ENCODE measurements at places on chromosomes 12 and 14. TPM values are rescaled to one million over a fixed set of nuclear protein-coding genes. Genes with fewer than 3 reads are reported as not detected.

DNA sequence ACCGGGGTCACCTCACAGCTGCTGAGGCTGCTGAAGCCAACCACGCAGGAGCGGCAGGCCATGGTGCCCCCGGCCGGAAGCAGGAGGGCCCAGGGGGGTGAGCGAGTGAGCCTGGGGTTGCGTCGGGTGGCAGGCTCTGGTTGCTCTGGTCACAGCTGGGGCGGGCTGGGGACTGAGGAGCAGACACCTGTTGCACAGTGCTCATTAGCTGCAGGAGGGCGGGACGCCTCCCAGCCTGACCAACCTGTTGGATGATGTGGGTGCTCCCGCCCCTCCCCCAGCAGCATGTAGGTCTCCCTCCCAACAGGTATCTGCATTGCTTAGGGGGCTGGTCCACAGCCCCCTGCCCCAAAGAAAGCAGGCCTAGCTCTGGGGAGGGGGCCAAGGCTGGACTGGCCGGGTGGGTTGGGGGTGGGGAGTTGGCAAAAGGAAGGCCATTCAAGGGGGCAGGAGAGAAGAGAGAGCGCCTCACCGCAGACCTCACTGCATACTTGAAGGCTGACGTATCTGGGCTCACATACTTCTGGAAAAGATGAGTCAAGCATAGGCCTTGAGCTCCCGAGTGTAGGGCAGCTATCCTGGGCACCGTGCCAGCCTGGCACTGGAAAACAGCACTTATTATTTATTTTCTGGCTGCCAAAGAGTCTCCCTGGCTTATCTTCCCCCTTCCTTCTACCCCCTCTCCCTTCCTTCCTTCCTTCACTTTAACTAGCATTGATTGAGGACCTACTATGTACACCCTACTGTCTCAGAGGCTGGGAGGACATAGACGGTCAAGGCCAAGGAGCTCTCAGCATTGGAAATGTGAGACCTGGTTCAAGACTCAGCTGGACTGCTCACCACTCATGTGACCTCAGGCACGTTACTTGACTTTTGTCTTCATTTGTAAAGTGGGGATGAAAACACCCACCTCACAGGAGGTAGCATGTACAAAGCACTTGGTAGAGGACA is at the start of gene KRT80:
Gene KRT80 (minus strand): TSS at position 174 of the 951 bp plus-strand sequence. CDS start 112 bp downstream, at position 62.
- DNase-seq: peak; percentile 81

Gene TNS2
- 109 TPM for total RNA-seq

DNA sequence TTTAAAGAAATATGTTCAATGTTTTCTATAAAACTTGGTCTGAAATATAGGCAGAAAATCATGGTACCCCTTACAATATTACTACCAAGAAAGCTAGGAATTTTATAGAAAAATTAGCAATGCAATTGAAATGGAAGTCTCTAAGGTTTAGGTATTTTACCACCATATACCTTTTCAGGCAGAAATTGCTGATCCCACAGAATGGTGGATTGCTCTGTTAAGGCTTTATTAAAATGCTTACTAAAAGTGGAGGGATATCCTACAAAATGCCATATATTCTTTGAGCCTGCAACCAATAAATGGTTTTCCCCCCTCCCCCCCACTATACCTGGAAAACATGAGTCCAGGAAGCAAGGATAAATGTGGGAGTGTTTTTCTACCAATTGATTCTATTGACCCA is 718.1 kb upstream of the NOVA1 start:
- DNase-seq: no peak

DNA sequence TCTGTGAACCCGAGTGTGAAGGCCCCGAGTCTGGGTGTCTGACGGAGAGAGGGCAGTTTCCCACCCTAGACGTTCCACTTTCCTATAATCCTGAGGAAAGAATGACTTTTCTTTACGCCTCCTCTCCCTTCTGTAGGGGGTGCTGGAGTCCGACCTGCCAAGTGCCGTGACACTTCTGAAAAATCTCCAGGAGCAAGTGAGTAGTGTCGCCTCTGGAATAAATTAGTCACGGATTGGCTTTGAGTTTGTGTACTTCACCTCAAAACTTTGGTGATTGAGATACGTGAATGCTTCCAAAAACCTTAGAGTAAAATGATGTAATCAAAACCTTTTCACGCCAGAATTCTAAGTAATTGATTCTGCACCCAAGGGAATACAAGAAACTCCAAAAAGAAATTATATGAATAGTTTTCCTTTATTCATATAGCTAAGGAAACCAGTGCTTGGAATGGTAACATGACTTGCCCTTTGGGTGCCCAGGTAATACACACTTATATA is 452 bp downstream of the NGDN start:
- DNase-seq: no peak

- no peak for DNase-seq
These were observed 51.0 kb upstream of the SOCS2 start for GRCh38 chr12:93521225-93522080.

Gene SLC25A47
- not detected for total RNA-seq

DNA sequence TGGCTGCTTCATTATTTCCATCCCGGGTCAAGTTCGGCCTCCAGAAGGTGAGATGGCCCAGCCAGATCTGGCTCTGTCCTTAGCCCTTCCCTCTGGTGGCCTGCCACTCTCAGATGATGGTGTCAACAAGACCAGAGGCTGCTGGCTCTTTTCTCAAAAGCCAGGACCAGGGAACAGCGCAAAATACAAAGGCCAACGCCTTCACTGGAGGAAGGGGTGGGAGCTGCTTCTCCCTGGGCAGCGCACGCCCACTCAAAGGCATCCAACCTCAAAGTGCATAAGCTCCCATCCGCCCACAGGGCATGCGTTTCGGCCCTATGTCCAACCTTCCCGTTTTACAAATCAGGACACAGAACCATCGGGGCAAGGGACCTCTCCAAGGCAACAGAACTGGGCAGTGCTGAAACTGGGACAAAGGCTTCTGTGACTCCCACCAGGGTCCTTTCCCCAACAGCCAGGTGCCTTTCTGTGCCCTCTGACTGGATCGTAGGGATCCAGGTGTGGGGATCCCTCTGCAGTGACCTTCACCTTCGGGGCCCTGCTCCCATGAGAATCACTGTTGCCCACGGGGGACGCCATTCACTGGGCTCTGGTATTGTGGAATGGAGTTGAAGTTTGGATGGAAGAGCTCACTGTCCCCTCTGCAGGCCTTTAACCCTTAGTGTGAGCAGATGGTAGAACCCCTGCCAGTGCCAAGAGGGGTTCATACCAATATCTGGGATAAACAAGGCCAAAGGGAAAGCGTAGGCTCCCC is 76.8 kb downstream of the NINJ2 start:
- DNase-seq: no peak

GRCh38 chr12:80353254-80353653 is 90.8 kb upstream of the PTPRQ start:
- no peak for DNase-seq

Gene KLRC1
- not detected for total RNA-seq

DNA sequence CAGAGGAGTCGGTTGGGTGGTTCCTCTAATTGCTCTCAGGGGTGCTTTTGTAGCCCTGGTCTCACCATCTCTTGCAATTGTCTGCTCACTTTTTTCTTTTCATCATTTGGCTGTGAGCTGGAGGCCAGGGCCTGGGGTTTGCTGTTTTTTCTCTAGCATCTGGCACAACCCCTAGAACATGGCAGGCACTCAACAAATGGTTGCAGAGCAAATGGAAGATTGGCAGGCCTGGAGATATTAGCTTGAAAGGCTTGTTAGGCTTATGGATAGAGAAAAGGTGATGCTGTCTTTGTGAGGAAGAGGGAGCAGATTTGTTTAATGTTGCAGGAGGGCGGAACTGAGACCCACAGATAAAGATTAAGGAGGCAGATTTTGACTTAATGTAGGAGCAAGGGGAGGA is 47.0 kb downstream of the GALNT8 start:
- DNase-seq: no peak

GRCh38 chr14:52044791-52045522 is 23.9 kb downstream of the NID2 start:
- no peak for DNase-seq

Gene CLEC2A
- not detected for total RNA-seq

- DNase-seq: no peak
These were observed 171.5 kb downstream of the ASCL1 start for GRCh38 chr12:103128862-103129501.

Gene LRP1
- 61.0 TPM for total RNA-seq

DNA sequence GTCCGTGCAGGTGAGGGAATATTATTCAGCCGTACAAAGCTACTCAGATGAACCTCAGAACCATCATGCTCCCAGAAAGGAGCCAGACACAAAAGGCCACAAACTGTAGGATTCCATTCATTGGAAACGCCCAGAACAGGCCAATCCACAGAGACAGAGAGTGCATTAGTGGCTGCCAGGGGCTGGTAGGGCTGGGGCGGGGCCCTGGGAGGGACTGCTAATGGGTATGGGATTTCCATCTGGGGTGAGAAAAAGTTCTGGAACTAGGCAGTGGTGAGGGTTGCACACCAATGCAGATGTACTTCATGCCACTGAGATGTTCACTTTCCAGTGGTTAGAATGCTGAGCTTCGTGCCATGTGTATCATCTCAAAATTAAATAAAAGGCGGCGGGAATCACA is 101.1 kb downstream of the RFLNA start:
- no peak for DNase-seq

Gene OTOGL
- 0.27 TPM for total RNA-seq

GRCh38 chr12:546265-546919 is 86.7 kb downstream of the B4GALNT3 start:
- DNase-seq: no peak

- DNase-seq: no peak
These were observed 86.1 kb downstream of the CACNA1C start for GRCh38 chr12:2138871-2139308.

Gene LRRK2
- 6.7 TPM for total RNA-seq

GRCh38 chr12:120468325-120468820 is 1.2 kb downstream of the SRSF9 start:
- no peak for DNase-seq

GRCh38 chr14:64520699-64521098 is 16.1 kb downstream of the ZBTB1 start:
- no peak for DNase-seq

- no peak for DNase-seq
These were observed 1.4 kb downstream of the ZFYVE1 start for GRCh38 chr14:73025544-73025943.

GRCh38 chr12:75759196-75759595 is 247.8 kb upstream of the KRR1 start:
- no peak for DNase-seq

Gene CD163
- 44.7 TPM for total RNA-seq

Gene ADCY4
- total RNA-seq: 26.6 TPM

DNA sequence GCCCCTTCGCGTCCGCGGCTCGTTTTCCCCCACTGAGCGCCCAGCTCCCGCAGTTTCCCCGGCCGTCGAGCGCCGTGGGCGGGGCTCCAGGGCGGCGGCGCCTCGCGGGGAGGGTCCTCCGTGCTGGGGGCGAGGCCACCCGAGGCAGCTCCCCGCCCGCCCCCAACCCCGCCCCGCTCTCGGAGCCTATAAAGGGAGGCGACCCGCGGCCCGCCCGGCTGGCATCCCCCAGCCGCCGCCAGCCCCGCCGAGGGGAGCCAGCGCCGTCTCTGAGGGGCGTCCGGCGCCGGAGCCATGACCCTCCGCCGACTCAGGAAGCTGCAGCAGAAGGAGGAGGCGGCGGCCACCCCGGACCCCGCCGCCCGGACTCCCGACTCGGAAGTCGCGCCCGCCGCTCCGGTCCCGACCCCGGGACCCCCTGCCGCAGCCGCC is at the start of gene TAMALIN:
Gene TAMALIN (plus strand): TSS at position 221 of the 432 bp plus-strand sequence. CDS start 74 bp downstream, at position 295.
- DNase-seq: peak; percentile 79

DNA sequence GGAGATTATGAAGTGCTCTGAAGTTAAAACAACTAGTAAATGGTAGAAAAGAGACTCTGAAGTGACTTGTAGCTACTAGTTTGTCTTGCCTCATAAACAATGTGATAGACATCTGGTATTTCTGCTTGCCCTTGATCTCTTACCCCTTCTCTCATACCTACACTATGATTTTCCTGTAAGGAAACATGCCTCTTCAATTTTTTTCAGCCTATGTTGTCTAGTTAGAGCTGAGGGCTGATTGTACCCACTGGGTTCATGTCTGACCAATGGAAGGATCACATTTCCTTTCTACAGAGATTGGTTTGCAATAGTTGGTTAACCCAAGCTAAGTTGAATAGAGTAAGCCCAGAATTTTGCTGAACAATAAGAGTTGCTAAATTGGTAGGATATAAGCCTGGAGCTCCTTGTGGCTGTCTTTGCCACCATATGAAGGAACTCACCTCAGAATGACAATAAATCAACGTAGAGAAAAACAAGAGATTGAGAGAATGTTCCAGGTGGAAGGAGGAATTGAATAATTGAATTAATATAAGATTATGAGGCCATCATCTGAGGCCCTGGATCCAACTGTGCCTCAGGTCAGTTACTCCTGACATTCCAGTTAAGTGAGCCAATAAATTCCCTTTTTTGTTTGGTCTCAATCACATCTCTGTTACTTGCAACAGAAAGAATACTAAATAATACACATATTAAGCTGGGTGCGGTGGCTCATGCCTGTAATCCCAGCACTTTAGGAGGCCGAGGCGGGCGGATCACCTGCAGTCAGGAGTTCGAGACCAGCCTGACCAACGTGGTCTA is 346.4 kb downstream of the ZFP36L1 start:
- no peak for DNase-seq

Gene CLEC9A
- total RNA-seq: not detected

- no peak for DNase-seq
These were observed 172.3 kb downstream of the NDUFA12 start for GRCh38 chr12:94831081-94831751.

GRCh38 chr12:54725233-54725843 is 77.2 kb upstream of the DCD start:
- DNase-seq: no peak

DNA sequence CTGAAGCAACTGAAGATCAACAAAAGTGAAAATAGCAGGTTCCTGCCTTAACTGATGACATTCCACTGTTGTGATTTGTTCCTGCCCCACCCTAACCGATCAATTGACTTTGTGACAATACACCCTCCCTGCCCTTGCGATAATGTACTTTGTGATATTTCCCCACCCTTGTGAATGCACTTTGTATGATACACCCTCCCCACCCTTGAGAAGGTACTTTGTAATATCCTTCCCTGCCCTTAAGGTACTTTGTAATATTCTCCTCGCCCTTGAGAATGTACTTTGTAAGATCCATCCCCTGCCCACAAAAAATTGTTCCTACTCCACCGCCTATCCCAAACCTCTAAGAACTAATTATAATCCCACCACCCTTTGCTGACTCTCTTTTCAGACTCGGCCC is 41.4 kb downstream of the BCAT1 start:
- DNase-seq: no peak

DNA sequence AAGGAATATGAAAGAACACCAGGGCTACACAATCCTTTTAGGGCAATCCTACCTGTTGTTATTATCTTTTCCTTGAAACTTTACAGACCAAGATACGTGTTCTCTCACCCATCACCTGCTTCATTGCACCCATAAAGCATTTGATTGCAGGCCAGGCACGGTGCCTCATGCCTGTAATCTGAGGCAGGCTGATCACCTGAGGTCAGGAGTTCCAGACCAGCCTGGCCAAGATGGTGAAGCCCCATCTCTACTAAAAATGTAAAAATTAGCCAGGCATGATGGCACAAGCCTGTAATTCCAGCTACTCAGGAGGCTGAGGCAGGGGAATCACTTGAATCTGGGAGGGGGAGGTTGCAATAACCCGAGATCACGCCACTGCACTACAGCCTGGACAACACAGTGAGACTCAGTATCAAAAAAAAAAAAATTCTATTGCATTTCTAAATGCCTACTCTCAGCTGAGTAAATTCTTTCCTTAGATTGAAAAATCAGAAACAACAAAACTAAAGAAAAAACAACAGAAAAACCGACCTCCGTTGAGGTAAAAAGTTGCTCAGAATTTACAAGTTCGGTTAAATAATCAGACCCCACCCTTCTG is 183.7 kb upstream of the TMEM132C start:
- no peak for DNase-seq

- DNase-seq: no peak
These were observed 3.2 kb downstream of the BIN2 start for GRCh38 chr12:51320695-51321320.
